ENCODE measurements at places on chromosomes 1 and 21.

- DNase-seq: no peak
Observed at GRCh38 chr1:9042272-9042671, 16.0 kb upstream of the SLC2A7 start.

GRCh38 chr21:32587120-32587519 lies 1.8 kb upstream of the TCP10L start:
- DNase-seq: no peak

- no peak for DNase-seq
Observed at GRCh38 chr1:245045087-245045881, 109.5 kb upstream of the KIF26B start.

DNA sequence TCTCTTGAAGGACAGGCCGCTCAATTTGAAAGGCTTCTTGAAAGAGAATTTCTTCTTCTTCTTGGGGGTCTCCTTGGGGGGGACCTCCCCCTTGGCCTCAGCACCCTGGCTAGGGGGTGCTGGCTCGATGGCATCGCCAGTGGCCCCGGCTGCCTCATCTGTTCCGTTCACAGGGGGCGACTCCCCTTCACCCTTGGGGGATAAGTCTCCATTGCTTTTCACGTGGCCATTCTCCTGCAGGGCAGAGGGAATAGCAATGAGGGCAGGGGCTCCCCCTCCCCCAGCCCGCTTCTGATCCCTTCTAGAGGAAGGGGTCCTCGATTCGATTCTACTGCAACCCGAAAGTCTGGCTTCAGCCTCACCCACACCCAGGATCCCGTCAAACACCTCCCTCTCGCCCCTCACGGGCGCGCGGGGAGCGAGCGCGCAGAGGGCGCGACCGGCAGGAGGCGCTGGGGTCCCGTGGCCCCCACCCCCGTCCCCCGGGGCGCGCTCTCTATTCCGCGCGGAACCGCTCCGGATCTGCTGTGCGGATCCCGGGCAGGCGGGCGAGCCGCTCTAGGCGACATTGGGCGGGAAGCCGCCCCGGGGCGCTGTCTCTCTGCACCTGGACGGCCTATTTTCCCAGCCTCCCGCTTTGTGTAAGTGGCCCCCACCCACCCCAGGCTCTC lies 1.0 kb downstream of the MARCKSL1 start:
- no peak for DNase-seq

DNA sequence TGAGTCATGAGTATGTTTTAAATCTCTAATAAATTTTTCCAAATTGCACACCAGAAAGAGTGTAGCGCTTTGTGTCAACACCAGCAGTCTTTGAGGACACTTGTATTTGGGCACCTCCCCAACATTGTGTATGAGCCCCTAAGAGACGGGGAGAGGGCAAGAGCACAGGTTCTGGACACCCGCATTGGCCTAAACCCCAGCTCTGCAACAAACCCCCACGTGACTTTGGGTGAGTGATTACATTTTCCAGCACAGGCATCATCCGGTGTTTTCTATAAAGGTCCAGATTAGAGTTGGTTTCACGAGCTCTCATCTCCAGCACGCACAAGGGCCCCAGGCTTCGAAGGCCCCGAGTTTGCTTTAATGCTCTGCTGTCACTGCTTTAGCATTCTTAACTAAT lies 66.3 kb upstream of the SLC45A1 start:
- DNase-seq: no peak

DNA sequence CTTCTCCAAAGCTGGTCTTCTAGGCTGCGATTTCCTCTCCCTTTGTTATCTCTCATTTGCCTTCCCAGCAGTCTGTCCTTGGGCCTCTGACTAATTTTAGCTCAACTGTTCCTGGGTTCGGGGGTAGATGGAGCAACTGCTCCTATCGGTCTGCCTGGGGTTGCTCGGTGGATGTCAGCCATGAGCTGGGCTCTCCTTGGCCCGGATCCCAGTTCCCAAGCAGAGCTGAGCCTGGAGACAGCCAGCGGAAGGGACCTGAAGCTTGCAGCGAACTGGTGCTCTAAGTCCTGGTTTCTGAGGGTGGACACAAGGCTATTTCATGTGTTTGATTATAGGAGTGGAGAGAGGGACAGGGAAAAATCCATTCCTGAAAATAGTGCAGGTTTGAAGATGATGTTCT lies 423.0 kb downstream of the RPS6KC1 start:
- peak; percentile 3 for DNase-seq

DNA sequence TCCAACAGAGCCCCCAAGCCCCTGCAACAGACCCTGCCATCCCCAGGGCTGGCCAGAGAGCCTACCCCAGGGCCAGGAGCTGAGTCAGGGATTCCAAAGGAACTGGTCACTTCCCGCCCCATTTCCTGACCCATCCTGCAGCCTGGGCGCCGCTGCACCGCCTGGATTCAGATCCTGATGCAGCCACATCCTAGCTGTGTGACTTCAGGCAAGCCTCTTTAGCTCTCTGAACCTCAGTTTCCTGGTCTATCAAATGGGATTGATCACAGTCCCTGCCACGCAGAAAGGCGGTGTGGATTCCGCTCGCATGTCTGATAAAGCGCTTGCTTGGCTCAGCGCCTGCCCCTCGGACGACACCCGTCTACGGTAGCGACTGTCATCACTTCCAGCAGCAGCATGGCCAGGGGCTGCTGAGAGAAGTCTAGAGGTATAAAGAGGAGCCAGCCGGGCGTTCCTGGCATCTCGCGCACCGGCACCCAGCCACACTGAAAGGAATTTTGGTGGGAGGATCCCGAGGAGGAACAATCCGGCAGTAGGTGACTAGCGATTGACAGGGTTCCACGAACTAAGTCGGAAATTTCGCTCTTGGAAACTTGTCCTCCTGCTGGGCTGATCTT lies 10.1 kb downstream of the EPHA2 start:
- peak; percentile 88 for DNase-seq

- no peak for DNase-seq
Observed at GRCh38 chr1:243428617-243429342, 172.9 kb downstream of the SDCCAG8 start.

DNA sequence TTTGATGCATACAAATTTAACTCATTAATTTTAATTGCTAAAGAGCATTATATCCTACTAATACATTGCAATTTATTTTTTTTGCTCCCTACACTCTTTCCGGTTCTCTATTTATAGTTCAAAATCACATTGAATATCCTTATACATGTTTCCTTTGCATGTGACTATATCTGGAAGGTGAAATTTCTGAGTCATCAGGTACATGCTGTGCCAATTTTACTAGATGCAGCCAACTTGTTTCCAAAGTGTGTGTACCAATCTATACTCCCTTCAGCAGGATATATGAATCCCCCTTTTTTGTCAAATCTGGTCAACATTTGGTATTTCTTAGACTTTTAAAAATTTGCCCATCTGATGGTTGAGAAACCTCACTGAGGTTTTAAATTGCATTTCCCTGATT lies 602.9 kb upstream of the CAMK1G start:
- no peak for DNase-seq

GRCh38 chr1:91891454-91891853 lies 5.5 kb upstream of the TGFBR3 start:
- peak; percentile 73 for DNase-seq
